Substantia nigra (tissue), 51 donors: ENCODE measurements at places on chromosomes 2 and 18.

GRCh38 chr18:658001-658946 is 821 bp downstream of the TYMS start:
- peak; percentile 80 for DNase-seq

GRCh38 chr2:10022445-10022844 is 20.9 kb upstream of the KLF11 start:
- no peak for DNase-seq

- no peak for DNase-seq
Observed at GRCh38 chr2:6785493-6785892, 80.2 kb downstream of the CMPK2 start.

DNA sequence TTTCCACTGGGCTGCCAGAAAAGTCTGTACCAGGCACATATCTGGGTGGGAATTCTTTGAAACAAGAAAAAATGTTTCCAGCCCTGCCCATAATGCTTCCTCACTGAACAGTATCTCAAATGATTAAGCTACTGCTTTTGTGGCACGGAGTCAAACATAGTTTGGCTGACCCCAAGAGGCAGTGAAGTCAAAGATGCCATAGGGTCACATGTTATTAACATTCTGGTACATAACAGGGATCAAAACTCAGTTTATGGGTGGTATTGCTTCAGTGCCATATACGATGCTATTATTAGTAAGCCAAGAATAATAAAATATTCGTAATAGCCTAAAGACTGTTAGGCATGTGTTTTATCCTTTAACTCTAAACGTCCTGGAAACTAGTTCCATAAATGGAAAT is 112.4 kb downstream of the FEZ2 start:
- no peak for DNase-seq

GRCh38 chr2:172439509-172439860 is 12.1 kb downstream of the ITGA6 start:
- no peak for DNase-seq

- no peak for DNase-seq
Observed at GRCh38 chr18:25921677-25922421, 168.6 kb downstream of the SS18 start.

DNA sequence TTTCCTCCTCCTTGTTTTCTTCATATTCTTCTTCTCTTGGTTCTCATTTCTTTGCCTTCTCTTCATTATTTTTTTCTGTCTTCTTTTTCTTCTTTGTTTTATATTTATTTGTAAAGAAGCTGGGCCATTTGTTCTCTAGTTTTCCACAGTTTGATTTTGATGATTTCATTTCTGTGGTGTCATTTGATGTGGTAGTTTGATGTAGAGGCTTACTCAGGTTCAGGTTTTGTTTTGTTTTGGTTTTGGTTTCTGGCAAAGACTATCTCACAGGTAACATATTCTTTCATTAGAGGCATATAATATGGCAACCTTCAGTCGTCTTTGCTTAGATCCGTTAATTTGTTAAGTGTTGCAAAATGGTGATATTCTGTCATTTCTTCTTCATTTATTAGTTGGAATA is 75.3 kb downstream of the BABAM2 start:
- no peak for DNase-seq

DNA sequence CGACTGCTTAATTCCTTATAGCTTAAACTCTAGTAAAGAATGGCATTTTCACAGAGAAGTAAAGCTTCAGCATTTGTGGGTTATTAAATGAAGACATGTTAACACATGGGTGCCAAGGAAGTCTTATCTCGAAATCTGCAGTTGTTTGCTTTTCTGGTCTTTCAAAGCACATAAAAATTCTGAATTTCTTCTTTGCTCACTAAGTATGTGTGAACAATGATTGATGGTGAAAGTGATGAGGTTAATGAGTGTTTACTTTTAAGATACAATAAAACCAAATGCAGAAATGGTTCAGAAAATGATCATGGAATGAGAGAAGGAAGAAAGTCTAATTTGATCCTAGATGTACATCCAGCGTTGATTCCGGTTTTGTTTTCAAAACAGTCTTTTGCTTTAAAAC is 234.6 kb upstream of the RAB12 start:
- no peak for DNase-seq

- no peak for DNase-seq
Observed at GRCh38 chr18:60311676-60312360, 60.8 kb downstream of the MC4R start.

DNA sequence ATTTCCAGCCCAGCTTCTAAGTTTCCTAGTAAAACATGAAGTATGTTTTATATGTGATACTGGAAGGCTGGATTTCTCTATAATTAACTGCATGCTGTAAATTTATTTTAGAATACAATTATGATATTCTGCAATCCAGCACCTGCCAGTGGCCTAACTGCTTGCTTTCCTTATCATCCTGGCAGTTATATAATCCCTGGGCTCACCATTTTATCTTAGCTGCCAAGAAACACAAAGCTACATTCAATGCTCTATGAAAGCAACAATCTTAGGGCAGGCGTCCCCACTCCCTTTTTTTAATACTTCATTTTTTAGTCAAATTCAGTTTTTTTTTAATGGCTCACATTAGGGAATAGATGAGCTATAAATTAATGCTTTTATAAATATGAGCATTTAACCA is 38.4 kb upstream of the UBXN4 start:
- DNase-seq: no peak

- no peak for DNase-seq
Observed at GRCh38 chr2:69465513-69466456, 28.6 kb upstream of the NFU1 start.

GRCh38 chr2:226387499-226387942 is 412.1 kb downstream of the IRS1 start:
- no peak for DNase-seq

DNA sequence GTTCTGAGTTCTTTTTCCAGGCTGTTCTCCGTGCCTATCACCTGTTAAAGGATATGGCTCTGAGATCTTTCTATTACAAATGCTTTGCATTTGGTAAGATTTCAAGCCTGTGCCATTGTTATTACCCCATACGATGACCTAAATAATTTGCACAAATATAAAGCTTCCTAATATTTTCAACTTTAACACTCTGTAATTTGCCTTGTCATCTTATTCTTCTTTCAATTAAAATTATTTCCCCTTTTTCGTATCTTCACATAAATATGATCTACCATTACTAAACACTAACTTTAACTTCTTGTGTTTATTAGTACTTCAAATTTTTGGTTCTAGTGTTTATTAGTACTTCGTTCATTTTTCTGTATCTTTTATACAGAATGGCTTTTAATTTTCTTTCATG is 3.2 kb upstream of the MSL3B start:
- no peak for DNase-seq

- DNase-seq: no peak
Observed at GRCh38 chr2:232388324-232388891, 9.9 kb downstream of the ALPP start.

GRCh38 chr18:24041691-24042090 is 27.1 kb downstream of the TTC39C start:
- DNase-seq: no peak

DNA sequence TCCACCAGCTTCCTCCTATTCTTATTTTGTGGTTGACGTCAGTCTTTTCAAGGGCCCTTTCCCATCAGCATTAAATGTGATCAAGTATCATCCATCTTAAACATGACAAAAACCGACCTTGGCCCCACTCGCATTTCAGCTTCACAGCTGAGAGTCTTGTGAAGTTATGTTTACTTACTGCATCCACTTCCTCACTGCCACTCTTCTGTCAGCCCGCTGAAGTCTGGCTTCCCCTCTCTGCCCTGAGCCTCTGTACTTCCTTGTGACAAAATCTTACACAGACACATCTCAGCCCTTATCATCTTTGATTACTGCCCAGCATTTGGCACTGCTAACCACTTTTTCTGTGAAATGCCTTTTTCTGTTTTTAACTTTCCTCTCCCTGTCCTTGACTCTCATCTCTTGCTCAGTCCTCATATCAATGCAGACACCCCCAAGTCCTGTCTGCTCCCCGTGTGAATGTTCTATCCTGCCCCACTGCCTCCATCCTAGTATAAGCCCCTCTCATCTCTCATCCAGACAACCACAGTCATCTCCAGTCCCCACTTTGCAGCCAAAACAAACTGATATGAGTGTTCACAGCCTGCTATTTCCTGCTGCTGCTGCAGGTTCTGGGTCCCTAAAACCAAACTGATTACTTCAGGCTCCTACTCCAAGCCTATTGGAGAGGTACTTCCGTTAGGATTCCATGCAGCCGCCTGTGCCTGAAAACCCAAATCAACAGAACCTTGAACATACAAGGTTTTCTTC is 31.4 kb downstream of the FOSL2 start:
- no peak for DNase-seq

- DNase-seq: no peak
Observed at GRCh38 chr2:33207151-33207740, 260.5 kb downstream of the LTBP1 start.

DNA sequence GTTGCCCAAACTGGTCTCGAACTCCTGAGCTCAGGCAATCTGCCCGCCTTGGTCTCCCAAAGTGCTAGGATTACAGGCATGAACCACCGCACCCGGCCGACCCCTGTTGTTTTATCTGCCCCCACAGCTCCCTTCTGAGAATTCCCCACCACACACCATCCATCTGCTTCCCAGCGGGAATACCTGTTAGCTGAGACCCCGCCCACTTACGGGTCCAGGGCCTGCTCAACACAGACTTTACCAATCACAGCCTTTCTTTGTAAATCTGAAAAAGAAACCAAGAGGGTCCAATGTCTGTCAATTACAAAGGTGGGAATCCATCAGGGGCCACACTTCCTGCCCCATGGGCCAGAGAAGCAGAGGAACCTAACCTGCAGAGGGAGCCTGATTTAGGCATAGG is 14.2 kb upstream of the CABLES1 start:
- no peak for DNase-seq

DNA sequence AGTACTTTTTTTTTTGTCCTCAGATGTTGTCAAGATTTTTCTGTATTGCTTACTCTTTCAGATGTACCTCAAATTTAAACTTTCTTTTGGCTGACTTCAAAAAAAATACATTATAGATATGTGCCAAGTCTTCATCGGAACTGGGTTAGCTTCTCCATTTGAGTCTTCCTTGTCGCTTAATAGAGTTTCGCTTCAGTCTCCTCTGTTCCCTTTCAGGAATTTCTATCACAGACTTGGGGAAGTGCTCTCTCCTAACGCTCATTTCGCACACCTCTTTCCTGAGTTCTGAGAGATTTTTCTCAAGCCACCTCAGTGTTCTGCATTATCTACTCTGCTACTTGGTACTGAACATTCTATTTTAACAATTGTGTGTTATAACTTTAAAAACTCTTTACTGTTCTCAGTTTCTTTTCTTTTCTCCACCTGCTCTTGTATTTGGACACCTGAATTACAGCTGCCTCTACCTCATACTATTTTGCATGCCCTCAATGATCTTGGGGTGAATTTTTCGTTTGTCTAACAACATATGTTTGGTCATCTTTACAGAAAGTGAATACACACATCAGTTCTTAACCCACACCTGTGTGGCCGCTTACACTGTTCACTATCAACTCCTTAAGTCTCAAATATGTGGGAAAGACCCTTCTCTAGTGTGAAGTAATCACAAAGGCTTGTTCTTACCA is 16.5 kb downstream of the PTPN2 start:
- DNase-seq: no peak

- DNase-seq: no peak
Observed at GRCh38 chr2:58739033-58739432, 497.9 kb upstream of the FANCL start.

DNA sequence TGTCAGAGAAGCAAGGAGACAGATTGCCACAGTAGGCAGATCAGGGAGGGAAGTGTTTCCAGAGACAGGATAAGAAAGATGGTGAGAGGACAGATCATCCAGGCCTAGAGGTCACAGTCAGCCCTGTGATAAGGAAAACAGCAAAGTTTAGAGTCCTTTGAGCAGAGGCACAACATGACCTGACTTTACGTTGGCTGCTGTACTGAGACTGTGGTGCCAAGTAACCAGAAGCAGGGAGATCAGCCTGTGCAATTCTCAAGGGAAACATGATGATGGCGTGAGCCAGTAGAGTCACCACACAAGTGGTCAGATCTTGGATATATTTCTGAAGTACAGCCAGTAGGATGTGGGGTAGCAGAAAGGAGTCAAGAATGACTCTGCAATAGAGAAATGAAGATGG is 43.7 kb downstream of the SMC6 start:
- DNase-seq: no peak
